Eye (tissue), 1 donor: ENCODE measurements at places on chromosomes 3 and 15.

DNA sequence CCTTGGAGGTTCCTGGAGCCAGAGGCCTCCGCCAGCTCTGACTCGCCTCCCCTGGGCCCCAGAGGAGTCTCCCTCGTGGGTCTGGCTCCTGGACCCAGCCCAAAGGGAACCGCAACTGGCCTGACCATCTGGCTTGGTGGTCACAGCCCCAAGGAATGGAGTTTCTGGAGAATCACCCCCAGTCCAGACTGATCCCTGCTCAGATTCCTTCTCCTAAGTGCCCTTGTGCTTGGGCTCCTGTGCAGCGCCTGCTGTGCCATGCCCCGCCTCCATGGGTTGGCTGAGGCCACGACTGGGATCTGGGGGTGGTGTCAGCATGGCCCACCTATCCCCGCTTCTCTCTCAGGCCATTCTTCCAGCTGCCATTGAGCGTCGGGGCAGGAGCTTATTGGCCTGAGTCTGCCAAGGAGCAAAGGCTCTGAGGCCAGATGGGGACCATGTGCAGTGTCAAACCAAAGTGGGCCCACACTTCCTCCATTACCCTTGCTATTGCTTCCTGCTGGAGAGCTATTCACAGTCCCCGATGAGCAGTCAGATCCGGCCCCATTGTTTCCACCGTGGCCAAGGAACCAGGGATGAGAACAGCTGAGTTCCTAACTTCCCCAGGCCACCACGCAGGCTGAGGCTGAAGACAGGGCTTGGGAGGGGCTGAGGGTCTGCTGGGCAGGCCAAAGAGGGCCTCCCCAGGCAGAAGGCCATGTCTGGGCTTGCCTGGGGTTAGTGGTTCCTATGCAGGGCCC lies 19.0 kb downstream of the CSPG4 start:
- DNase-seq: peak; percentile 44

DNA sequence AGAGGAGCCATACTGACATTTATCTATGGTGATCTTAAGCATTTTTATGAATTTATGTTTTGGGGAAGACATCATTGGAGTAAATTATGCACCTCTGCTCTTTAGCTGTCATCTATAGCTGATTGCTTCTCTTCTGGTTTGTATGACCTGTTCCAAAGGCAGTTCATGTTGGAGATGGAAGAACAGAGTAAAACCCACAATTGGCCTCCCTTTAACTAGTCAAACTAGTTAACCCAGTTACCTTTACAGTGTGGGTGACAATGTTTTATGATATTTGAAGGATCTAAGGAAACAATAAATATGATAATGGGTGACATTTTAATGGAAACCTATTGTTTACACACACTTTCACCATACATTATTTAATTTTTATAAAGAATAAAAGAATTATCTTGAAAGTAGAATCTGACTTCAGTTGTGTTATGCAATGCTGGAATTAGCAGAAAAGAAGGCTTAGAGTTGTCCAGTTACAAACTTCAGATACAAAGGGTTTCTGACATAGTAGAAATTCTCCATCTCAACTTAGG lies 263.5 kb downstream of the NFKBIZ start:
- DNase-seq: no peak

DNA sequence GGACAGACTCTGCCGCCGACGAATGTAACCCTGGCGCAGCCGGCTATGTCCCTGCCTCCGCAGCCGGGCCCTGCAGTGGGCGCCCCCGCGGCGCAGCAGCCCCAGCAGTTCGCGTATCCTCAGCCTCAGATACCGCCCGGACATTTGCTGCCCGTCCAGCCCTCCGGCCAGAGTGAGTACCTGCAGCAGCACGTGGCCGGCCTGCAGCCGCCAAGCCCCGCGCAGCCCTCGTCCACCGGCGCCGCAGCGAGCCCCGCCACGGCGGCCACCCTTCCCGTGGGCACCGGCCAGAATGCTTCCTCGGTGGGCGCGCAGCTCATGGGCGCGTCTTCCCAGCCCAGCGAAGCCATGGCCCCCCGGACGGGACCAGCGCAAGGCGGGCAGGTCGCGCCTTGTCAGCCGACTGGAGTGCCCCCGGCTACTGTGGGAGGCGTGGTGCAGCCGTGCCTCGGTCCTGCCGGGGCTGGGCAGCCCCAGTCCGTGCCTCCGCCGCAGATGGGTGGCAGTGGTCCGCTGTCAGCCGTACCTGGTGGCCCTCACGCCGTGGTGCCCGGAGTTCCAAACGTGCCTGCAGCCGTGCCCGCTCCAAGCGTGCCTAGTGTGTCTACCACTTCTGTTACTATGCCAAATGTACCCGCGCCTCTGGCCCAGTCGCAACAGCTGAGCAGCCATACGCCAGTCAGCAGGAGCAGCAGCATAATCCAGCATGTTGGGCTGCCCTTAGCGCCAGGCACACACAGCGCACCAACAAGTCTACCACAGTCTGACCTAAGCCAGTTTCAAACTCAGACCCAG lies 2.4 kb downstream of the TSC22D2 start:
- peak; percentile 64 for DNase-seq

DNA sequence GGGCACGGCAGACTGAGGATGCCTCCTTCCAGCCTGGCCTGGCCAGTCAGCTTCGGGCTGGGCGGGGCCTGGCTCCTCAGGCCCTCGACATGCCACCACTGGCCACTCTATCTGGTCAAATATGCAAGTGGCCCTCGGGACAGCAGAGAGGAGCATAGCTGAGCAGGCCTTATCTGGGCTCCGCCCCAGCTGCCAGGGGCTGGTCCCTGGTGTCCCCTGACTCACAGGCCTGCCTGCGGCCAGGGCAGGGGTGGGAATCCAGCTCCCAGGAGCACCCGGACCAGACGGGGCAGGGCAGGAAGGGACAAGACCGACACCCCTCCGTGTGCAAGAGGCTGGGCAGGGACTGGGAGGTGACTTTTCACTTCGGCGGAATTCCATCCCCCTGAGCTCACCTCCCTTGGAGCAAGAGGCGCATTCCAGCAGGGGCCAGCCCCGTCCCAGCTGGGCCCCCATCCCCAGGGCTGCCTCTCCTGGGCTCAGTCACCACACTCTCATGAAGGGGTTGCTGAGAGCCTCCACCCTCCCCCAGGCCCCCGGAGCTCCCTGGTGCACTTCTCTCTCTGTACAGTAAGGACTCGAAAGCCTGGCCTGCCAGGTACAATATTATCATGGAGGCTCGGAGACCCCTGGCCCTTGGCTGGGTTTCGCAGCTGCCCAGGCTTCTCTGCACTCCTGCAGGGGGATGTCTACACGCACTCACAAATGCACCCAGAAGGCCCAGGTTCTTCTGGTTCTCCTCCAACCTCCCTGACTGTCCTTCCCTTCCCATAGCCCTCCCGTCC lies 29.5 kb downstream of the WNT7A start:
- peak; percentile 18 for DNase-seq

- DNase-seq: no peak
Observed at GRCh38 chr3:69014022-69014580, 617 bp upstream of the EOGT start.

- DNase-seq: no peak
Observed at GRCh38 chr15:80241508-80241907, 10.5 kb downstream of the CTXND1 start.

DNA sequence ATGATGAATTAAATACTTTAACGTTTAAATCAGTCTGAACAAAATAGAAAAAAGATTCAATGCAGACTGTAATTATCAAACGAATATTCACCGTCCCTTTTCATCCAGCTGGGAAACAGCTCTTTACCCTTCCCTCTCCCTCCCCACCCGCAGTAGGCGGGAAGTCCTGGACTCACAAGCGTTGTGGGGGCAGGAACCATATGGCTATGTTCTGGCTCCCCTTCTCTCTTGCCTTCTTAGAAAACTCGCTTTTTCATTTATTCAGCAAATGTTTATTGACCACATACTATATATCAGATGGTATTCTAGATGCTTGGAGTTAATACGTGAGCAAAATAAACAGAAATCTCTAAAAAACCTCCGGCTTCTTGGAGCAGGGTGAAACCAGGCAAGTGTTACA lies 715 bp upstream of the SCAPER start:
- DNase-seq: no peak

DNA sequence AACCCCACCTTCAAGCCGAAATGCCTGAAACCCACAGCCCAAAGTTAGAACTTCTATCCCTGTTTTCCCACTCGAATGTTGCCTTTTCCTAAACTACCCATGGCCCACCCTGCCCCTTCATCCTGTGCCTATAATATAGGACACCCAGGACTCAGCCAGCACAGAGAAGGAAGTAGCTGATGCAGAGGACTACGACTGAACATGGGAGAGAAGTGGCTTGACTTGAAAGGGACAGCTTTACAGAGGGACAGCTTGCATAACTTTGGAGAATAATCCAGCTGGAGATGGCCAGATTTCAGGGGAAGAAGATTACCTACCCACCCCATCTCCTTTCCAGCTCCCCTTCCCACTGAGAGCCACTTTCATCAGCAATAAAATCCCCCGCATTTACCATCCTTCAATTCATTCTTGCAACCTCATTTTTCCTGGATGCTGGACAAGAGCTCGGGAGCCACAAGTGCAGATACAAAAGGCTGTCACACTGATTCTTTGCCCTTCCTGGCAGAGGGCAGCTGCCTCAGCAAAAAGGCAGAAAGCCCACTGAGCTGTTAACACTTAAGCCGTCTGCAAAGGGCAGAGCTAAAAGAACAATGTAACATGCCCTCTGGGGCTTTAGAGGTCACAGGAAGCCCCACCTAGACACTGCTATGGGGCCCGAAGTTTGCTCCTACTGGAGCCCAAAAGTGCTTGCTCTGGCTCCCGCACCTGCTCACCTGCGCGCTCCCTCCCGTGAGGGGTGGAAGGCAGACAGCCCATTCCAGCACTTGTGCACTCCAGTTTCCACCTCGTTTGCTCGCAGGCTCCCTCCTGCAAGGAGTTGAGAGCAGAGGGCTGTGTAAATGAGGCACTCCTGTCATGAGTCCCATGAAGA lies 224.0 kb downstream of the TBC1D5 start:
- peak; percentile 47 for DNase-seq

DNA sequence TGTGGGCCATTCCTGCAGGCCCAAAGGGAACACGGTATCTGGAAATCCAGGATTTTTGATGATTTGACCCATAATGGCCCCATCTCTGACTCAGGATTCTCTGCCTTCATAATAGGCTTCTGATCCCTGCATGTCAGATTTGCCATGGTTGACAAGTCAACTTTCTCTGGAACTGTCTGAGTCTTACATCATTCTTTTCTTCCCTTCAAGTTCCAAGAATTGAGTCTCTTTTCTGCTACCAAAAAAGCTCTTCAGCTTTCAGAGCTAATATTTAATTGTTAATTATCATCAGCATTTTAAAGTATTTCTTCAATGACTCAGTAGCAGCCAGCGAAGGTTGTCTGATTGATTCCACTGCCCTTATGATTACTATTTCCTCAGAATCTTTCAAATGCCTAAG lies 244.4 kb upstream of the COL8A1 start:
- no peak for DNase-seq

DNA sequence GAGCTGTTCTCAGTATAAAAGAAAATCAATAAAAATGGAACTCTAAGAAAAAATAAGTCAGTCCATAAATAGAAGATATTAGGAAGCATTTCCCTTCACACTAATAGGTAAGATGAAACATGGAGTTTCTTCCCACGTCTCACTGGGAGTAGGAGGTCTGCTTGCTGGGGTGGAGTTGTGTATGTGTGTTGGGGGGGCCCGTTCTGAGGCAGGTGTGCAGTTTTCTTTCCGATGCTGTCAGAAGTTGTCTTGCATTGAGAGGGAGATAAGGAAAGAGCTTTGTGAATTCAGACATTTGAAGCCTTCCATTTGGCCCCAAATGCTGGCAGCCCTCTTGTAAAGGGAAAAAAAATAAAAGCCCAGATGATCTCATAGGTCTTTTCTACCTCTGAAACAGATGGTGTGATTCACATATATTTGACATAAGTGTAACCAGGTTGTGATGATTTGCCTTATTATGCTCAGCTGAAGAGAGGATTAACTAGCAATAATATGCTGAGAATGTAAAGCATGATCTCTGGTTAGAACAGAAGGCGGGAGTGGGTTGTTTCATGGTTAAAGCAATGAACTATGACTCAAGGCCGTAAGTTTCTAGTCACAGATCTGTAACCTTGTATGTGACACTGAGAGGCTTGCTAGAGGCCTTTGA lies 8.8 kb downstream of the RASGRP1 start:
- peak; percentile 21 for DNase-seq

GRCh38 chr3:50264383-50264963 lies 4.5 kb upstream of the SEMA3B start:
- peak; percentile 97 for DNase-seq

- DNase-seq: no peak
Observed at GRCh38 chr3:138450704-138451424, 16.4 kb downstream of the ESYT3 start.

DNA sequence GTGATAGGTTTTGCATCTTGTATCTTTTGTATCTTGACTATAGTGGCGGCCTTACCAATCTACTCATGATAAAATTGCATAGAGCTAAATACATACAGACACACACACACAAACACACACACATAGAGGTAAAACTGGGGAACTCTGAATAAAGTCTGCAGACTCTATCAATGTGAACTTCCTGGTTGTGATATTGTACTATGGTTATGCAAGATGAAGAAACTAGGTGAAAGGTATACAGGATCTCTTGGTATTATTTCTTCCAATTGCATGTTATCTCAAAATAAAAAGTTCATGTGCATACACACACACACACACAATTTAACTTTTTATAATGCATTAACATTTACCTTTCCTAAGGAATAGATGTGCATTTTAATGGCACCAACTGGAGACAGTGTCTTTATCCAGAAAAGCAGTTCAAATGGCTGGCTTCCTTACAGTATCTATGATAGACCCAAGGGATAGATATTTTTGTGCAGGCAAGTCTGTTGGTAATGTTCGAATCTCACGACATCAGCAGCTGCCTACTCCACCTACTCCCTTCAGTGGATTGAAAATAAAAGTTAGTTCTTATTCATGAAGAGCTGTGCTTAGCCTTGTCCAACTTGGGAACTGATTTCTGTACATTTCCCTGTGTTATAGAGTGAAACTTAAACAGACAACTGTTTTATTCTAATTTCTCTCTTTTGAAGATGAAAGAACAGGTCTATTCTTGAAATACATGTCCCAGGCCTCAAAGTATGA lies 46.9 kb upstream of the SPRED1 start:
- no peak for DNase-seq

- DNase-seq: peak; percentile 41
Observed at GRCh38 chr15:60005352-60006202, 1.5 kb downstream of the FOXB1 start.

DNA sequence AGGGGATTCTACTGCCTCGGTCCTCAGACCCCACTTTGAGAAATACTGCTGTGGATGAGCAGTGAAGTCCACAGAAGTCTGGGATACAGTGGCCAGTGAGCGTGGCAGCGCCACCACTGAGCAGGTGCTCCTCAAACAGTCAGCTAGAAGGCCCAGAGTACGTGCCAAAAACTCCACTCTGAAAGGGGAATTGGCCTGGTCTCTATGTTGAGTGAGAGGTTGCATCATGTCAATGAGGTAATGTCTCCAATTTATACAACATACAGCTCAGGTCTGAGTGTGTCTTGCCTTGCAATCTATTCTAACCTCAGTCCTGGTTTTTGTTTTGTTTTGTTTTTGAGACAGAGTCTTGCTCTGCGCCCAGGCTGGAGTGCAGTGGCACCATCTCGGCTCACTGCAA lies 53.3 kb upstream of the ETV5 start:
- DNase-seq: no peak
